ENCODE measurements at places on chromosomes 5 and 9.

- no peak for DNase-seq
Measured at GRCh38 chr9:114169029-114169951, 14.0 kb downstream of the COL27A1 start.

DNA sequence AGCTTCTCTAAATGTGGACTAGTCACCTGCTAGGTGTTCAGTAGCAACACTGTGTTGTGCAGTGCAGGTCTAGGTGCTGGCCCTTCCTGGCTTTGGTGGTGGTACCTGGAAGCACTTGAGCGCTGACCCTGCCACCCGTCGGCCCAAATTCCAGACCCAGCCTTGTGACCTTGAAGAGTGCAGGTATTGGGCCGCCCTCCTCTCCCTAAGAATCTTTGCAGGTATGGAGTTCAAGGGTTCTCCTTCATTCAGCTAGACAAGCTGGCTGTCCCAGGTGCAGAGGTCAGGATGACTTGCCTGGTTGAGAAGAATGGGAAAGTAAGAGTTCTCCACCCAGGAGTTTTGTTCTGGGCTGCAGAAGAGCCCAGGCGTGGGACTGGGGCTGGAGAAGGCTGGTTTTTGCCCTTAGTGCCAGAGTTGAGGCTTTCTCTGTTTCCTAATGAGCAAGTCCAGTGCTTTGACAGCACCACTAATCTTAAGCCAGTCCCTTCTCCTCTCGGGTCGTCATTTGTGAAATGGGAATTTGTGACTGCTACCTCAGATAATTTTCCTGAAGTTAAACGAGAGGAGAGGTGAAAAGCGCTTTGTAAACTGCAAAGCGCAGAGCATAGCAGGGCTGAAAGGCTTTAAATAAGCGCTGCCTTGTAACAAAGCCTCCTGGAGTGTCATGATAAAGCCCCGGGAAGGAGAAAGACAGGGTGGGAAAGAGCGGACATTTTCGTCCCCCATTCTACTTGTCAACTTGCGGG is 4.0 kb downstream of the FOXE1 start:
- DNase-seq, result no peak

GRCh38 chr5:74540622-74541021 is 99.9 kb downstream of the ENC1 start:
- DNase-seq, result no peak

DNA sequence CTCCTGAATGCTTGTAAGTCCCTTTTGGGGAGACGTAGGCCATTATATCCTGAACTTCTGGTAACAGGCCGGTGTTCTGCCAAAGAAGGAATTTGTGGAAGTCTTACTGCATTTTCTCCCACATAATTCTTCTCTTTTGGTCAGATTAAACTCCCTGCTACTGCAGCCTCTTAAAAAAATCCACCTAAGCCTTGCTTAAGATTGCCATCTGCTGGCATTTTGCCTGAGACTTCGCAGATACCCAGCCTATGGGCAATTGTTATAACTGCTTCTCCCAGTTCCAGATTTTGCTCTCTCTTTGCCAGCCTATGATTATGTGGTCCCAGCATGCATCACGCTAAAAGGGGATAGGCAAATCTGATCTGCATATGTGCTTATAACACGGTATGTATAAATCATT is 391.6 kb upstream of the CHD1 start:
- DNase-seq, result no peak

DNA sequence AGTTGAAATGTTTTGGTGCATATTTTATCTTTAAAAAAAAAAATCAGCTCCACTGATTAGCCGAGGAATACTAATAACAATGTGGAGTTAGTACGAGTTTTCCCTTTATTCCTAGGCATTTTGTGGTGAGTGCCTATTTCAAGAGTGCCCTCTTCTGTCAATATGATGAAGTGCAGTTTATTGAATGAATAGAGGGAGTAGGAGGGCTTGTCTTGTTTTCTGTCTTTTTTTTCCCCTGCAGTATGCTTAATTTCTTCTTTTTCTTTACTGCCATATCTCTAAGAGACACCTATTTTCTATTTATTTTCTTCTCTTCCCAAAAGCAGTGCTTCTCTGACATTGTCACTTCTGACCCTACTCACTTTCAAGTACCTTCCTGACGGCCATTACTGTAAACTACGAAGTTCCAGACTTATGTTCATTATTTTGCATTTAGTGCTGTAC is 169.6 kb upstream of the PITX1 start:
- DNase-seq, result no peak
